ENCODE measurements at places on chromosomes 6 and 20. TPM values are rescaled to one million over a fixed set of nuclear protein-coding genes. Genes with fewer than 3 reads are reported as not detected.

GRCh38 chr6:43799551-43800297 is 29.7 kb downstream of the VEGFA start:
- no peak for DNase-seq

DNA sequence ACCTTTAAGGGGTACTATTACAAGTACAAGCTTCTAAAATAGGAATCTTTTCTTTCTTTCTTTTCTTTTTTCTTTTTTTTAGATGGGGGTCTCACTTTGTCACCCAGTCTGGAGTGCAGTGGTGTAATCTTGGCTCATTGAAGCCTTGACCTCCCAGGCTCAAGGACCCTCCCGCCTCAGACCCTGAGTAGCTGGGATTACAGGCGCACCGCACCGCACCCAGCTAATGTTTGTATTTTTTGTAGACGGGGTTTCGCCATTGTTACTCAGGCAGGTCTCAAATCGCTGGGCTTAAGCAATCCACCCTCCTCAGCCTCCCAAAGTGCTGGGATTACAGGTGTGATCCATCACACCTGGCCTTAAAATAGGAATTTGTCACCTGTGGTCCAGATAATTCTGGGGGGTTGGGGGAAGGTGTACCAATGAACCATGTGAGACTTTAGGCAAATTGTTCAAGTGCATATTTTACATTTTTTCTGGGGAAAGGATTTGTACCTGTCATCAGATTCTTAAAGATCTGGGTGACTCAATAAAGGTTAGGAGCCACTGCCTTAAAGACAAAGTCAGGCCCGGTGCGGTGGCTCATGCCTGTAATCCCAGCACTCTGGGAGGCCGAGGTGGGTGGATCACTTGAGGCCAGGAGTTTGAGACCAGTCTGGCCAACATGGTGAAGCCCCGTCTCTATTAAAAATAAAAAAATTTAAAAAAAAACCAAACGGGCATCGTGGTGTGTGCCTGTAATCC is 19.7 kb upstream of the SYNJ2 start:
- no peak for DNase-seq

- no peak for DNase-seq
Measured at GRCh38 chr6:144519426-144519825, 234.3 kb downstream of the UTRN start.

AHI1 gene
- total RNA-seq = 25.3 TPM

GRCh38 chr6:33276864-33277662 is at the start of gene B3GALT4:
Gene B3GALT4, plus strand, starts transcription at chr6:33277123. Its CDS starts 297 bp downstream, at chr6:33277420.
- peak; percentile 36 for DNase-seq

C6orf58 gene
- not detected for total RNA-seq

- DNase-seq = peak; percentile 81
Measured at GRCh38 chr6:44004625-44005506, 122.4 kb downstream of the MRPL14 start.

- no peak for DNase-seq
Measured at GRCh38 chr6:130116273-130116672, 97.9 kb downstream of the L3MBTL3 start.

DNA sequence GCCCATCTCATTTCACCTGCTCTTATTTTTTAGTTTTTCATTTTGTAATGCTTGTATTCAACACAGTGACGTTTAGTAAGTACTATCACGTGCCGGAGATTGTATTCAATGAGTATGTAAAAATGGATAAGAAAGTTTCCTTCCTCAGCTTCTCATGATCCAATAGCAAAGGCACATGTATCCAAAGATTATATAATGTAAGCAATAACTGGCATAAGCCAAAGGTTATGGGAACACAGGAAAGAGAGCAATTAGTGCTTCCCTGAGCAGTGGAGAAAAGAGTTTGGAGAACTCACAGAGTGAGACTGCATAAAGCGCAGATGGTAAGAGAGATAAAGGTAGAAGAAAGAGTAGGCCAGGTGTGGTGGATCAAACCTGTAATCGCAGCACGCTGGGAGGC is 21.8 kb upstream of the LTV1 start:
- no peak for DNase-seq

FAM120B gene
- 15.0 TPM for total RNA-seq

- DNase-seq = no peak
Measured at GRCh38 chr6:36063318-36064060, 35.9 kb downstream of the MAPK14 start.

DNA sequence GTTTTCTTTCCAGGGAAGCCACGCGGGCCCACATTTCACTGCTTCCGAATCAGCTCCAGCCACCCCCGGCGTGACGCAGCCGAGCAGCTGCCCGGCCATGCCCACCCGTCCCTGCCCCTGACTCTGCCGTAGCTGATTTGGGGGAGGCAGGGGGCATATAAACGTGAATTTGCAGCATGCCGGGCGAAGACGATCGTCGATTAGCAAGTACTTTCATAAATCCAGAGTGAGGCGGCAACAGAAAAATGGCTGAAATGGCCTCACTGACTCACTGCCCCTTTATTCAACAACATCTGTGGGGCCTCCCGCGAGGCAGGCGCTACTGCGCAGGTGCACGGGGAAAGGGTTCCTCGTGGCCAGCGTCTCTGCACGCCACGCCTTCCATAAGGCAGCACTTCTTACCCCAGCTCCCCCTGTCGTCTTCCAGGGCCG is 118.0 kb downstream of the DLL1 start:
- DNase-seq = peak; percentile 34

CLPSL1 gene
- total RNA-seq = not detected

AVP gene
- not detected for total RNA-seq

BEND6 gene
- total RNA-seq = 14.1 TPM

GRCh38 chr6:83852528-83853177 is 507 bp upstream of the RIPPLY2 start:
- DNase-seq = no peak

NKX2-2 gene
- not detected for total RNA-seq

- no peak for DNase-seq
Measured at GRCh38 chr20:54139188-54139587, 34.6 kb downstream of the CYP24A1 start.

RBL1 gene
- total RNA-seq = 18.1 TPM

TCF21 gene
- total RNA-seq = not detected

PKHD1 gene
- total RNA-seq = 0.11 TPM

SIGLEC1 gene
- total RNA-seq = not detected

GRCh38 chr6:23522792-23523547 is 603.0 kb upstream of the NRSN1 start:
- DNase-seq = no peak

EYA2 gene
- 0.11 TPM for total RNA-seq

KCNK16 gene
- total RNA-seq = not detected

DNA sequence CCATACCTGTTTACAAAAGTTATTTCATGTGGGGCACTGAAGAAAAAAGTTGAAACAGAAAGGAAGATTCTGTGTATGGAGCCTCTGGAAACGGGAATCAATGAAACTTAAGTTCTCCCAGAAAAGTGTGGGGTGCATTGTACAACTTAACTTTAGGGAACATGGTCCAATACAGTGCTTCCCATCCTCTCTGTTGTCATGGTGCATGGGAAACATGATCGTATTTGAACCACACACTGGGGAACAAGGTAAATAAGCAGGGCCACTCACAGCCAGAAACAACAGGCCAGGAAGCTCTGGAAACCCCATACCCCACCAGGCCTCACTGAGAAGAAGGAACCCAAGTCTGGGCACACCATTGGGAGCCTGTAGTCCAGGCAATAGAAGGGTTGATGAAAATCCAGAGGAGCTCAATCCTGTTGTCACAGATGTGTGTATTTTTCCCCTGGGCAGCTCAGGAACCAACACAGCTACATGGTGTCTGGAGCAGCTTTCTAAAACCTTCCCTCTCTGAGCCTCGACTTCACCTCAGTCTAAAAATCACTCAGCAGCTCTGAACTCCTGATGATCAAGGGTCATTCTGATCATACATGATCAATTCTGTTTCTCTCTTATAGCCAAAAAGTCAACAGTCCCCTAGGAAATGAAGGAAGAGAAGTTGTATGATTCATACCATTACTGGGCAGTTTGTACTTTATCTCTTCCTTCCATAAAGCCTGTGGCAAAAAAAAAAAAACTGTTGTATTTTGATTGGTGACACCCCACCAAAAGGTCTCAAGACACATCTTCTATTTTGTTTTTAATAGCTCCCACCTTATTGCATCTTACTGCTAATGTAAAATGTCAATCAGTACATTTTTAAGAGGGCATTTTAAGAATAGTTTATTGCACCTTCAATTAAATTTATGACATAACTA is 198.5 kb upstream of the TAB2 start:
- DNase-seq = peak; percentile 11

DNA sequence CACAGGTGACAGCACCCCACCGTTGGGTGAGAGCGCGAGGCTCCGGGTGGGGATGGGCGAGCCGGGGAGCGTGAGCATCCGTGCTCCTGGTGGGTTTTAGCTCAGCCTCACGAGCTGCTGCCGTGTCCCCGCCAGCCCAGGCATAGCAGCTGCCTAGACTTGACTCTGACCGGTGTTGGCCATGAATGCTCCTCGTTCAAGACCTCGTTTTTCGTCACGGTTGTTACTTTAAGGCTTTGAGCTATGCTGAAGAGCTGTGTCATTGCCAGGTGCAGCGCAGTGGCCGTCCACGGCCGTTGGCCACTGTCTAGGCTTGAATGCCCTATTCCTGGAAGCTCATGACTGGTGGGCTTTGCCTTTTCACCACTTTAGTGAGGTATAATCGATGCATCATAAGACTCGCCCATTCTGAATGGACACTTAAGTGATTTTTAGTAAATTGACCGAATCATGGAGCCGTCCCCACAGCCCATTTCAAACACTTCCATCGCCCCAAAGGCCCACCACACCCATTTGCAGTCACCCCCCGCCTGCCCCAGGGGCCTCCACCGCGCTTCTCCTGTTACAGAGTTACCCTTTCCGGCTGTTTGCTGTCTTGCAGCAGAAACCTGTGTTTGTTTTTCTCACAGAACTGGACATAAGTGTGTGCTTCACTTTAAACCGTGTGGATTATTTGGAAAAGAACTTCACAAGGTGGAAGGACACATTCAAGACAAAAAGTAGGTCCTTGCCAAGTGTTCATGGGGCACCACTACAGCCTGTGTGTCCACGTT is 21.4 kb upstream of the ADRM1 start:
- DNase-seq = no peak

GRCh38 chr6:37561361-37561760 is 61.7 kb upstream of the CCDC167 start:
- no peak for DNase-seq

GRCh38 chr6:81790034-81790433 is 37.6 kb upstream of the TENT5A start:
- no peak for DNase-seq

CTAGE9 gene
- total RNA-seq = not detected

GLYATL3 gene
- not detected for total RNA-seq

DNA sequence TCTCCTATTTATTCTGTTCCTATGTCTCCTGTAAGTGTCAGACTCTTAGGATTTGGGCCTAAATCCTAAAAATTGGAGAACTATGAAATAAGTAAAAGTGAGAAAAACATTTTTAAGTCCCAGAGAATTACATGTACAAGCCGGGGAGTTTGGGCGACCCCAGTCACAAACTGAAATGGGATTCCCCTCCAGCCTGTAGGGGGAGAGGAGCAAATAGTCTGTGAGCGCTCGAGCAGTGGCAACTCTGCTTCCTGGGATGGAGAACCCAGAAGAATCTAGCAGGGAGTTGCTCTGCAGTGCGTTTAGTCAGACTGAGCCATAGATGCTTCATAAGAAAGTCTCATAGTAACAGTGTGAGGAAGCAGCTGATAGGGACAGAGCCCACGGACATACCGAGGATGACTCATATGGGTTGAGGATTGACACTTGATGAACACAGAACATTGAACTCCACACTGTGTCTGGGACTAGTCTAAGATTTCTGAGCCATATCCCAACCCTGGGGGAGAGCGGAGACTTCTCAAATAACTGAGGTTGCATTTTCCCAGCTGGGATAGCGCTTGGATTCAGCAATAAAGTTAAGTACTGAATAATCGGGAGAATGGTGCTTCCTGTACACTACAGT is 437.2 kb downstream of the BCKDHB start:
- DNase-seq = peak; percentile 99

E2F3 gene
- 7.1 TPM for total RNA-seq

C6orf141 gene
- total RNA-seq = 6.5 TPM

DNA sequence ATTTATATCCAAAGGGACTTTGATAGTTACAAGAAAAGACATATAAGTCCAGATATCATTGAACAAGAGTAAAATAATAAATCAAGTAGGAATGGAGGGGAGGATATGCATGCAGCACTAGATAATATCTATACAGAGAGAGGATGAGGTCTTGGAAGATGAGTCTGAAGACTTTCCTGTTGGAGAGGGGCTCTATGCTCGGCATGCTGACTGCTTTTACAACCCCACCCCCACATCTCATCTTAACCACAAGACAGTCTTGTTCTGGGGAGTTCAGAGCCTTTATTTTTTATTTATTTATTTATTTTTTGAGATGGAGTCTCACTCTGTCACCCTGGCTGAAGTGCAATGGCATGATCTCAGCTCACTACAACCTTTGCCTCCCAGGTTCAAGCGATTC is 48.4 kb upstream of the IER3 start:
- DNase-seq = no peak

DNA sequence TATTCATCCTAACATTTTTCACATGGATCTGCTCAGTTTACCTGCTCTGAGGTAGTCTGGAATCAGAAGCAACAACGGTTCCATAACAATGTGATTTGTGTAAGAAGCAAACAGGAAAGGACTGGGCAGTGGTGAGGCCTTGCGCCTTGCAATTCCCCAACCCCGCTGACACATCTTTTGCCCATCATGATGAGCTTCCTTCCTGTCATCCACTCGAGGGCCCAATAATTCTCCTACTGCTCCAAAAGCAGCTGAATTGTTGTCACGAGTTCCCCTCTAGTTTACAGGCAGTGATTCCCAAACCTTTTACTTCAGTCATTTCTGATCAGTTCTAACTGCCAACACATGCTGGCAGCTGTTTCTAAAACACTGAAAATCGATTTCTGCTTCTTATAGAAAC is 22.9 kb downstream of the STX7 start:
- no peak for DNase-seq

DNA sequence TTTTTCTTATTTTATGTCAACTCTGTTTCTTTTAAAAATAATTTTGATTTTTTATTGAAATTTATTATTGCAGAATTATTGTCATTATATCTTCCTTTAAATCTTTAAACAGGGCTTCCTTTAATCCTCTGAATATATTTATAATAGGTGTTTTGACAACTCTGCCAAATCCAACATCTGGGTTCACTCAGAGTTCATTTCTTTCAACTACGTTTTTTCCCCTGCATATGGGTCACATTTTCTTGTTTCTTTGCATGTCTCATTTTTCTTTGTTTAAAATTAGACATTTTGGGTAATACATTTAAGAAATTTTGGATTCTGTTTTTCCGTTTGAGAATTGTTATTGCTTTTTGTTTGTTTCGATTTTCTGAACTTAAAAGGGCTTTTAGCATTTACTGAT is 655.1 kb upstream of the CITED2 start:
- DNase-seq = no peak

ZBTB46 gene
- total RNA-seq = 9.1 TPM

All from LHCN-M2 (cell line).